ENCODE measurements at places on chromosomes 3 and 15.
A peak's percentile ranks its signal among the peaks of the same experiment; 100 is the strongest.

GRCh38 chr3:20280257-20280656, 94.3 kb upstream of the SGO1 start:
- DNase-seq = no peak

DNA sequence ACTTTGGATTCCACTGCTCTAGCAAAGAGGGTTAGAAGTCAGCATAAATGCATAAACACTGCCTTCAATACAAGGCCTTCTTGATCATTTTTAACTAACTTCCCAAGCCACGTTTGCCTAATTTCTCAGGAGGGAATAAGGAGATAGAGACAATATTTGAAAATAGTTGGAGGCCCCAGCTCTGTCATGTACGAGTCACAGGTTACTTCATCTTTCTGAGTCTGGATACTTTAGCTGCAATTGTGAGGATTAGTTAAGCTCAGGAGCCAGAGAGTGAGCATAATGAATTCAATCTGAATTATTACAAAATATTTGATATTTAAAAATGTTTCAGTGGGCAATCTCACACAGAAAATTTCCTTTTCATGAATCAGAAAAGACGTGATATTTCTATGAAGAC, 298.9 kb downstream of the SHOX2 start:
- DNase-seq = no peak

DNA sequence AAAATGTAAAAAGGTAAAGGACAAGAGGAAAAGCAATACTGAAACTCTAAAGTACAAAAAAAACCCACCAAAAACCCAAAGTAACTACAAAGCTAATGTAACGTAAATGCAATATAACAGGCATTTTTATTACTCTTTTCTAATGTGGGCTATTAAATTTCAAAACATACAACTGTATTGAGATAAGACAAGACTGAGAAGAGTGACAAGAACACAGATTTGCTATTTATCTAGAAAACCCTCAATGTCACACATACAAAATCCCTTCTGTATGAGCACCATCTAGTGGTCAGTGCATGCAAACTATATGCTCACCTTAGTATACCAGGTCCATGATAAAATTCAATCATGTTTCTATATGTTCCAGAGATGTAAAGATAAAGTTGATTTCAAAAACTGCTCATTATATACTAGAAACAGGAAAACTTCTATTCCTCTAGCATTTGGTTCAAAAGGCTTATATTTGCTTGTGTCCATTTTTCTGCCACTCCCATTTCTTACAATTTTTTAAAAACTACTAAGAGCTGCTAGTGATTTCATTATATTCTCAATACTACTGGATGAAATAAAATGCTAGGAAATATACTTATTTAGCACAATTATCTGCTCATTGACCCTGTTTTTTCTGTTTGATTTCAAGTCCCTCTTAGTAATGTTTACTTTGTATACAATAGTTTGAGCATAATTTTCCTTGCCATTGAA, 111.4 kb downstream of the DLG1 start:
- peak; percentile 34 for DNase-seq

- DNase-seq = peak; percentile 89
These were observed at the start of gene HEG1 for GRCh38 chr3:125055913-125056745. HEG1 (minus strand) TSS chr3:125055997; CDS start chr3:125055890, 107 bp downstream.

- DNase-seq = no peak
These were observed 158.0 kb downstream of the CDIN1 start for GRCh38 chr15:36737430-36737891.
